Activated CD4-positive, alpha-beta memory T cell treated with anti-CD3 and anti-CD28 coated beads for 36 hours (primary cell): ENCODE measurements at places on chromosomes 6 and 20. TPM values are rescaled to one million over a fixed set of nuclear protein-coding genes. Genes with fewer than 3 reads are reported as not detected.

DNA sequence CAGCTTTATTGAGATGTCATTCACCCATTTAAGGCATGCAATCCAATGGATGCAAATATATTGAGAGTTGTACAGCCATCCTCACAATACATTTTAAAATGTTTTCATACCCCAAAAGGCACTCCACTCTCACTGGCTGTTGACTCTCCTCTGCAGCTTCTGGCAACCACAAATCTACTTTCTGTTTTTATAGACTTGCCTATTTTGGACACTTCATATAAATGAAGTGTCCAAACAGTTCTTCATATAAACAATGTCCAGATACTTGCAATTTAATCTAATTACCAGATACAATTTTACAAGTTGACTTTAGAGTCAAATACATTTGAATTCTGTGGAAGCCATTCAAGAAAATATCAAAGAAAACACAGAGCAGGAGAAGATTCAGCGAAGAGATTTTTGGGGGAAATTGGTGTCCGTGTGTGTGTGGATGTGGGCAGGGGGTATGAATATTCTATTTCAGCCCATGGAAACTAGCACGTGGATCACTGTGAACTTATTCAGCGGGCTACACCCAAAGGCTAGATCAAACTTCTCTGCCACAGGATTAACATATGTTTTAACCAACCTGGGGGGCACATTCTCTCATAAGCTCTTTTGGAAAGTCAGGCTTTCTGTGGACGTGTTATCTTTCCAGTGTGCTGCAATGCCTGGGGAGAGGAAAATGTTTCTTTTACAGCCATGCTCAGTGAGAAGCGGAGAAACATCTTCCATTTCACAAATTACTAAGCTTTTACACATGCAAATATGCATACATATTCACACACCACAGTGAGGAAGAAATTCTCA lies 73.9 kb downstream of the PLG start:
- peaks cover 2% of the 10 kb centered on the region for H3K27me3 ChIP-seq
- no peaks in the 10 kb centered on the region for H3K36me3 ChIP-seq
- no peak overlapping the region for H3K4me3 ChIP-seq
- no peak for DNase-seq

GRCh38 chr6:108714101-108714765 lies 134.0 kb upstream of the ARMC2 start:
- H3K36me3 ChIP-seq: no peaks in the 10 kb centered on the region
- no peaks in the 10 kb centered on the region for H3K27me3 ChIP-seq
- peaks cover 24% of the 10 kb centered on the region for H3K4me1 ChIP-seq
- no peak overlapping the region for H3K27ac ChIP-seq
- H3K4me3 ChIP-seq: no peak overlapping the region

COL9A3 gene
- total RNA-seq: not detected

- H3K27me3 ChIP-seq: peaks cover 24% of the 10 kb centered on the region
- peak; percentile 45 for DNase-seq
- H3K36me3 ChIP-seq: peaks cover 5% of the 10 kb centered on the region
- H3K4me1 ChIP-seq: peaks cover 10% of the 10 kb centered on the region
- no peak overlapping the region for H3K27ac ChIP-seq
These were observed 25.7 kb upstream of the BTBD3 start for GRCh38 chr20:11891776-11892545.

- H3K36me3 ChIP-seq: peaks cover 1% of the 10 kb centered on the region
- H3K4me1 ChIP-seq: peaks cover 4% of the 10 kb centered on the region
- no peak for DNase-seq
- no peak within 1 kb of the TSS for H3K27ac ChIP-seq
- peaks cover 32% of the 10 kb centered on the region for H3K27me3 ChIP-seq
These were observed at the start of gene CLVS2 for GRCh38 chr6:122995921-122996793. Gene CLVS2 (plus strand): TSS chr6:122996235. CDS start chr6:122997778, 1,543 bp downstream.

HLA-DOA gene
- 0.55 TPM for total RNA-seq

CRIP3 gene
- total RNA-seq: 2.0 TPM

RAD21L1 gene
- not detected for total RNA-seq

LIN28B gene
- total RNA-seq: not detected

SAMD5 gene
- total RNA-seq: 0.02 TPM

MROH8 gene
- total RNA-seq: 1.8 TPM

HLA-DQA2 gene
- total RNA-seq: not detected

DNA sequence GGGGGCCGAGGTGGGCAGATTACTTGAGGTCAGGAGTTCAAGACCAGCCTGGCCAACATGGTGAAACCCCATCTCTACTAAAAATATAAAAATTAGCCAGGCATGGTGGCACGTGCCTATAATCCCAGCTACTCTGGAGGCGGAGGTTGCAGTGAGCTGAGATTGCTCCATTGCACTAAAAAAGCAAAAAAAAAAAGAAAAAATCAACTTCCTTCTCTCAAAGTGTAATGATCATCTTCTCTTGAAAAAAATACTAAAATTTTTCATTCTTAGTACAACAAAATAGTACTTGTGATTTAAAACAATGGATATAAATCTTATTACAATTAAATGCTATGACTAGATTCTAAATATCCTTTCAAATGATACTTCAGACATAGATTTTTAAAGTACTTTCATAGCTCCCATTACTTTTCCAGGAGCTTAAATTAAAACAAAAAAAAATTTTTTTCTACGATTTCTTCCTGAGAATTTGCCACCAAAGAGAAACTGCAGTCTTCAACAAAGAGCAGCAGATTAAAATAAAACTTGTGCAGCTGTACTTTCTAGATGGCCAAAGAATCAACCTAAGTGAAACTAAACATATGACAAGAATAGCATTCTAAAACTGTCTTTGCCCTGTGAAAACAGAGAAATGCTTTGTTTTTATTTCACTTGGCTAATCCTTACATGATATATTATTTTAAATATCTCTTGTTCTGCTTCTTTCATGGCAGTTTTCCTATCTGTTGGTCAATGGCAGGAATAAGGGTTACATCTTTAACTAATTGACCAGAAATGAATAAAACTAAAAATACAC lies 75.2 kb downstream of the MAP3K5 start:
- H3K4me3 ChIP-seq: no peak overlapping the region
- H3K36me3 ChIP-seq: peaks cover 16% of the 10 kb centered on the region
- H3K27ac ChIP-seq: no peak overlapping the region
- peaks cover 35% of the 10 kb centered on the region for H3K4me1 ChIP-seq
- no peaks in the 10 kb centered on the region for H3K27me3 ChIP-seq

DNA sequence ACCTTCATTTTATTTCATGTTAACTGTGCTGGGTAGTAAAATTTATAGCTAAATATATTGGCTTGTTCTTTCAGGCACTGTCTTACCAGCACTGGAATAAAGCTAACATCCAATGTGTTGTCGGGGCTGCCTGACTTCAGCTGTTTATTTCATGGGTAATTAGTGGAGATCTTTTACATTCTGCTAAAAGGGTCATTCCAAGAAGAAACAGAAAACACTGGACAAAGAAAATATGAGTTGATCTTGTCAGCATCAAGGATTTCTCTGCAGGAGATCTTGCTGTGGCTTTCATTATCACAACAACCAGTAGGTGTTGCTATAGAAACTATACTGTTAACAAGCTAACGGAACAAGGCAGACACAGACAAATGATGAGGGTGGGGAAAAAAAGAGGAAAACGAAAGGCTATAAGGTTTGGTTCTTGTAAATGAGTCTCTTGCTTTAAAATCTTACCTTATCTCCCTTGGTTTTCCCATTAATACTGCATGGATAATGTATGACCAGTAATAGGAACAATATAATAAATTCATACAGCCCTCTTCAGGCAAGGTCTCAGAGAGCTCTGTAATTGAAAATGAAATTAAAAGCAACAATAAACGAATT lies 206.8 kb downstream of the SIM1 start:
- H3K4me1 ChIP-seq: peaks cover 4% of the 10 kb centered on the region
- H3K27ac ChIP-seq: no peak overlapping the region
- H3K36me3 ChIP-seq: no peaks in the 10 kb centered on the region
- no peak overlapping the region for H3K4me3 ChIP-seq
- H3K27me3 ChIP-seq: peaks cover 2% of the 10 kb centered on the region
- no peak for DNase-seq

FAM217A gene
- not detected for total RNA-seq

DNA sequence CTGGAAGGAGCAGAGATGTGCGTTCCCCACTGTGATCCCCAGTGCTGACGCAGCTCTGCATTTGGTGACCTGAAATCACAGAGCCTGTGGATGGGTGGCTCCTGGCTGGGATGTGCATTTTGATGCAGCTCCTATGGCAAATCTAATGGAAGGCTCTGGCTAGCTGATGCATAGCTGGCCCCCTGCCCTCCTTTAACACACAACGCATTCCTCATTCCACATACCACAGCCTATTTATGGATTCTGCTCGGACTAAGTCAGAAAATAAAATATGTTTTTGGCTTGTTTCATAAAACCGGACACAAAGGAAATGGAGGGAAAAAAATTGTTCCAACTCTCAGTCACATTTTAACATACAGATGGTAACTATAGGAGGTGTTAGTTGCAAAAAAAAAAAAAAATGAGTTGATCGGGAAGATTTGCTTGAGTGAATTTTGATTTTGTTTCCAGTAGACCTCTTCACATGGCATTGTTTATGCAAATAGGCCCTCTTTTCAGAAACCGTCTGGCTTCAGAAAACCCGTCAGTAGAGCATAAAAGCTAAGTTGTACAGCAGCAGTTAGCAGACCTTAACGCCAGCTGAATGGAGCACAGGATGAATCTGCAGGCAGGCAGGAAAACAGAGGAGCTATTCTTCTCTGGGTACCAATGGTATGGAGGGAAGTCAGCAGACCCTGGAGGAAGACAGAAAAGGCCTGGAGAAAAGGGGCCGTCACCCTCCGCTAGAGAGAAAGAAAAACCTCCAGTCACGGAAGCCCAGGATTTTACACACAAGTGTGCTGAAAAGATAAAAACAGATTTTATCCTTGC lies 215.4 kb downstream of the HDGFL1 start:
- no peak overlapping the region for H3K27ac ChIP-seq
- DNase-seq: no peak

- H3K27me3 ChIP-seq: peaks cover 5% of the 10 kb centered on the region
- no peak for DNase-seq
- H3K27ac ChIP-seq: no peak overlapping the region
- no peaks in the 10 kb centered on the region for H3K36me3 ChIP-seq
- no peaks in the 10 kb centered on the region for H3K4me1 ChIP-seq
- no peak overlapping the region for H3K4me3 ChIP-seq
These were observed 48.6 kb downstream of the BFSP1 start for GRCh38 chr20:17482536-17482935.

GRCh38 chr6:44043479-44044153 lies 83.6 kb downstream of the MRPL14 start:
- no peaks in the 10 kb centered on the region for H3K27me3 ChIP-seq
- no peaks in the 10 kb centered on the region for H3K36me3 ChIP-seq
- no peak overlapping the region for H3K27ac ChIP-seq
- no peak for DNase-seq
- no peak overlapping the region for H3K4me3 ChIP-seq
- peaks cover 3% of the 10 kb centered on the region for H3K4me1 ChIP-seq

- no peak overlapping the region for H3K4me3 ChIP-seq
- H3K4me1 ChIP-seq: peaks cover 6% of the 10 kb centered on the region
- no peaks in the 10 kb centered on the region for H3K36me3 ChIP-seq
These were observed 180.4 kb downstream of the ZNF217 start for GRCh38 chr20:53413186-53413631.

DZANK1 gene
- 1.4 TPM for total RNA-seq

GRCh38 chr20:16028923-16029322 lies 544.3 kb downstream of the KIF16B start:
- H3K4me1 ChIP-seq: no peaks in the 10 kb centered on the region
- no peaks in the 10 kb centered on the region for H3K36me3 ChIP-seq
- no peak overlapping the region for H3K4me3 ChIP-seq
- no peak overlapping the region for H3K27ac ChIP-seq
- no peak for DNase-seq
- H3K27me3 ChIP-seq: no peaks in the 10 kb centered on the region

TOP1 gene
- 128 TPM for total RNA-seq

DNA sequence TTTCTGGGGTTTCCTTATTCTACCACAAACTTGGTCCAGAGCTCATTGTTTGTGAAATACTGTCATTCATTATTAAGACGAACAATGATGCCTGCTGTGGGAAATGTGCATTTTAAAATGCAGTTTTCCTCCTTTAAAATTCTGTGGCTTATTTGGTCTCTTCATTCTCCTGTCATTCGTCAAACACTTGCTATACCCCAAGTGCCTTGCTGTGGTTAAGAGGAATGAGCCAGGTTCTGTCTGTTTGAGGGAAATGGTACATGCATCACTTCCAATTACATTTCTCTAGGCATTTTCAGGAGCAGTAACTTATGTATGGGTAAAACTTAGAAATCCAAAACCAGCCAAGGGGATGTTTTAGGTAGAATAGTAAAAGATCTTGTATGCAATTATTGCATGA lies 1087.7 kb downstream of the KIF16B start:
- no peak overlapping the region for H3K4me3 ChIP-seq
- no peak for DNase-seq
- no peaks in the 10 kb centered on the region for H3K36me3 ChIP-seq
- H3K4me1 ChIP-seq: no peaks in the 10 kb centered on the region

TGM2 gene
- total RNA-seq: not detected

DNA sequence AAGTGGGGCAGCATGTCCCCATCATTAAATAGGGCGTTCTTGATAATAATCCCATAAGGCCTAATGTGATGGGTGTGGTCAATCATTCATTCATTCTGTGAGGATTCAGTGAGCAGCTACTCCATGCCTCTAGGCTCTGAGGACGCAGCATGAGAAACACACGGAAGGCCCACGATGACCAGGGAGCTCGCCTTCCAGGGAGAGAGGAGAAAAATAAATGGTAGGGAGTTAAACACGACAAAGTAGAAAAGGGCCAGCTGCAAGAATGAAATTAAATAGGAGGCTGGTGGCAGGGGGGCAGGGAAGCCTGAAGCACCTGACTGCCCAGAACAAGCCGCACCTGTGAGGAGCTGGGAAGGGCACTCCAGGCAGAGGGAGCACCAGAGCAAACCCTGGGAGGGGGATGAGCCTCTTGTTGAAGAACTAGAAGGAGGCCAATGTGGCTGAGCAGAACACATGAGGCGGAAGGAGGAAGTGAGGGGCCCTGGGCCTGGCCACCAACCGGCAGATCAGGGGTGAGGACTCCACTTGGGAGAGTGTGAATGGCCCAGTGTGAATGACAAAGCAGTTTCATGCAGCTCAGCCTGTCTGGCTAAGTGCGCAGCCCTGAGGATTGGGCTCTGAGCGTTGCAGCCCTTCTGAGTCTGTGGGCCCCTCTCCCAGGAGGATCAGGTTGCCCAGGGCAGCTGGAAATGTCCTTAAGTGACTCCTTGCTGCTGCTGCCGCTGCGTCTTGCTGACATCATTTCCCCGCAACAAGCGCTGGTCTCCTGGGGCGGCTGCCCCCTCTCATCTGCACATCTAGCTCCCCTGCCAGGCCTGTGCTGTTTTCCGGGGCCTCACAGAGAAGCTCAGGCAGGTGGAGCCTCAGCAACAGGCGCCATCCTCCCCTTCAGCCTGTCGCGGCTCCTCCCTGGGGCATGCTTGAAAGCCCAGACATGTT lies 99.9 kb downstream of the CDH26 start:
- no peaks in the 10 kb centered on the region for H3K36me3 ChIP-seq
- no peaks in the 10 kb centered on the region for H3K27me3 ChIP-seq
- H3K4me3 ChIP-seq: peak overlapping the region; percentile 56
- H3K27ac ChIP-seq: peak overlapping the region; percentile 86

- peaks cover 5% of the 10 kb centered on the region for H3K4me1 ChIP-seq
- H3K27me3 ChIP-seq: no peaks in the 10 kb centered on the region
- no peak overlapping the region for H3K4me3 ChIP-seq
- no peaks in the 10 kb centered on the region for H3K36me3 ChIP-seq
- DNase-seq: no peak
- no peak overlapping the region for H3K27ac ChIP-seq
These were observed 86.6 kb upstream of the MAFB start for GRCh38 chr20:40775561-40776146.
